GM10248 (cell line): ENCODE measurements at places on chromosomes 4 and X.

DNA sequence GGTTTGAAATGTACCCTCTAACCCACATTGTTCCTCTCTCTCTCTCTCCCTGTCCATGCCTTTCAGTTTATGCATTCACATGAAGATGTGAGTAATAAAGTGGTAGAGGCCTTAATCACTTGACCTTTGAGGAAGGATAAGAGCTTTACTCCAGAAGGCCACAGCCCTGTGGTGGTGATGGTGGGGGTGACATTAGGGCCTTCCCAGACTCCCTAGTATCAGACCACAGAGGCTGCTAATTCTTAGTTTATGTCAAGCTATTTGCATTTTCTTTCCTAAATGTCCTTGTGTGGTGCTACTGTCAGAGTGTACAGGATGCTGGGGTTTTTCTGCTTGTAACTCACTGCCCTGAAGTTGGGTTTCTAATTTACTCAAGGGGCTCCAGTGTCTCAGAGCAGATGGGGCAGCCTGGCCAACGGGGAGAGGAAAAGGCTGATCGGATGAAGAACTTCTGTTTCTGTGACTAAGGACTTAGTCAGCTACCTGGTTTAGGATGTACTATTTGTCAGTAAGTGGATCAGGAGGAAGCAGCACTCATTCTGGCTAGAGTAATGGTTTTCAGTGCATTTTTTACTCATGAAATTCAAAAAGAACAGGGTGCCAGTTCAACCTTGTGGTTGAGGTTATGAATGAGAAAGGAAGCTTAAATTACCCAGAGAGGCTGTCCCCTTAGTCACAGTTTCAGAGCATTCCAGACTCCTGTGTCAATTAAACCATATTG, 509.6 kb upstream of the DIPK2B start:
- DNase-seq: peak; percentile 23

DNA sequence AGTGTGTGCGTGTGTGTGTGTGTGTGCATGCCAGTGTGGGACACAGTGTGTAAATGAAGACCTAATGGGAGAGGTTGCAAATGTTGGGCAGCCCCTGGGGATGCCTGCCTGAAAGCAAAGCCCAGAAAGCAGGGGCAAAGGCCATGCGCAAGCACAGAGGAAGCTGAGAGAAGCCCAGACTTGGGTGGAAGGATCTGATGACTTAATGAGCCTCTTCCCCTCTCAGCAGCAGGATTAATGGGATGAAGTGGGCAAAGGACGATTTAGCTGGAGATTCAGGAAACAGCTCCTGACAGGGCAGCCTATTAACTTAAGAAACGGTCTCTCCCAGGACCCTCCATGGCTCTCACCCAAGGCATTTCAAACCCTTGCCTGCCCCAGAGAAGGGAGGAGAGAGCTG, 107.3 kb downstream of the EFNB1 start:
- no peak for DNase-seq

GRCh38 chr4:5517372-5517771, 191.0 kb downstream of the EVC2 start:
- no peak for DNase-seq

DNA sequence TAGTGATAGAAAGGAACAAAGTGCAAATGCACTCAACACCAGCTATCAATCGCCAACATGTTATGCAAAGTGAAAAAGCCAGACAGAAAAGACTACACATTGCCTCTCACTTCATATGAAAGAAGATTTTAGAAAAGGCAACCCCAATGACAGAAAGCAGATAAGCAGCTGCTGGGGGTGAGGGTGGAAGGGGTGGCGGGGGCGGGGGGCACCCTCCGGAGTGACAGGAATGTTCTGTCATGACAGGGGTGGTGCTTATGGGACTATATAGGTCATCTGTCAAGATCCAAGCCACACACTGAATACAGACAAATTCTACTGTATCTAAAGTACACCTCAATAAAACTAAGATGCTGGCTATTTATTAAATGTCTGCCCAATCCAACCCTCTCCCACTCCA, 10.7 kb downstream of the WDR1 start:
- no peak for DNase-seq

GRCh38 chrX:96771486-96771885, 86.8 kb downstream of the DIAPH2 start:
- DNase-seq: no peak

DNA sequence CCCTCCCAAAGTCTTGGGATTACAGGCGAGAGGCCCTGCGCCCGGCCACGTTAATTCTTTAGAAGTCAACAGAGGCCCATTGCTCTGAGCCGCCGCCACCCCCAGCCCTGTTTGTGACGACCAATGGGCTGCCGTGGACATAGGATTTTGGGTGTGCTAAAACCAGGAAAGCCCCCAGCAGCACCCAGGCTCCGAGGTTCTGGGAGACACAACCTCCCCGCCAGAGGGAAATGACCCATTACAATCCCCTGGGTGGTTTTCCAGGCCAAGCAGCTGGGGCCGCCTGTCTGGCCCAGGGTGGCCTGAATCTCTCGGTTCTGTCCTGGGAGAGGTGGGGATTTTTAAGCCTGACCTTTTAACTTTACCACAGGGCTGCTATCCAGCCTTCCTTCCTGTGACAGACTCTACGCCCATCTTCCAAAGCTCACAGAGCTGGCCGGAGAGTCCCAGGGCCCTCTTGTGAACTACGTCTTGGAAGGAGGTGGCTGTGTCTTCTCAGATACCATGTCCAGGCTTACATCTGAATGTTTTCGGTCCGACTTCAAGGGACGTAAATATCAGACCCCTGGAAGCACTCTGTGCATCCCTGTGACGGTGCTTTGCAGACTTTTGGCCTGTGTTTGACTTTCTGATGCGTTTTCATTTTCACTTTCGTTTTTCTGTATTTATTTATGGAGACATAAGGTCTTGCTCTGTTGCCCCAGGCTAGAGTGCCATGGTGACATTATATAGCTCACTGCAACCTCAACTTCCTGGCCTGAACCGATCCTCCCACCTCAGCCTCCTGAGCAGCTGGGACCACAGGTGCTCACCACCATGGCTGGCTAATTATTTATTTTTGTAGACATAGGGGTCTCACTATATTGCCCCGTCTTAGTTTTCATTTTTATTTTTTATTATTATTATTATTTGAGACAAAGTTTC, 36.0 kb downstream of the P2RY8 start:
- DNase-seq: peak; percentile 59

DNA sequence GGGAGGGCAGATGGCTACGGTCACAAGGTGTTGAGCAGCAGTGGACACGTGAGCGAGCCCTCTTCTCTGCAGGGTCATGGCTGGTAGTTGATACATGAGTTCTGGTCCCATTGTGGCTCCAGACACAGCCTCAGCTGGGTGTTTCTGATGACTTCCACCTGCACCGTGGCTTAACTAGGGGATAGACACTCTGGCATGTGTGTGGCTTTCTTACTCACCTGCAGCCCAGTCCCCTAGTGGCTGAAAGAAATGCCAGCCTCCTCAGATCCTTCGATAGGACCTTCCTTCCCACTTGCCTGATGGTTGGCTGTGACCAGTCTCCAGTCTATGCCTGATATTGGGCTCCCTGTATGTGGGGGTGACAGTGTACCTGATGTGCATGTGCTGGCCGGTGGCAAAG, 5.0 kb downstream of the GPR78 start:
- DNase-seq: no peak

- no peak for DNase-seq
These were observed 132.6 kb downstream of the TBL1X start for GRCh38 chrX:9597361-9598035.

DNA sequence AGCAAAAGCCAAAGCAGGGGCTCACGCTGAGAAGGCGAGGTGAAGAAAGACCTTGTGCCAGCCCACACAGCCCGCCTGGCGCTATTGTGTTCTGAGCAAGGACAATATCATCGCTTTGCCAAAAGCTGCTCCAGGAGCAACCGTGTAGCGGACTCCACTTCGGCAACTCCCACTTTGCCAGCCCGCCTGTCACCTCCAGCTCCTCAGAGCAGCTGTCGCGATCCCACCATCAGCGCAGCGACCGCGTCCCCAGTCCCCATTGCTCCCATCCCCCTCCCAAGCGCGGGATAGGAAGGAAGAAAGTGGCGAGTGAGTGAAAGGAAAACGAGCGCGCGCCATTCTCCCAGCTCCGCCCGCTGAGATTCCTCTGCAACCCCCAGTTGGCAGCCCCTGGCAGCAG, 759 bp downstream of the ZC4H2 start:
- peak; percentile 9 for DNase-seq

DNA sequence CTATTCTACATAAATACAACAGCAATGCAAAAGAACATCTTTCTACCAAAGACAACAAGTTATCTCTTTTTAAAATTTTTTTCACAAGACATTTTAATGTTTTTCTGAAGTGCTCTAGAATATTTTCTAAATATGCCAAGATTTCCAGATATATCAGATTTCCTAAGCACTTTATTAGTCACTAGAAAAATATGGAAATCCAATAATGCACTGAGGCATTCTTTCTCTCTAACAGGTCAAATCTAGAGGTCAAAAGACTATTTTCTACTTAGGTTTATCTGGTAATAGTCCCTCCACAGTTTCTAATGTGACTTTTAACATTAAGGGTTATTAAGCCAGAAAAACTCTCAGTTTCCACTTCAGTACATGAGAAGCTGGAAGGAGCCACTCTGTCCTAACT, 1041.2 kb upstream of the INTU start:
- no peak for DNase-seq

- DNase-seq: no peak
These were observed 48.3 kb downstream of the ATXN3L start for GRCh38 chrX:13271511-13271910.

DNA sequence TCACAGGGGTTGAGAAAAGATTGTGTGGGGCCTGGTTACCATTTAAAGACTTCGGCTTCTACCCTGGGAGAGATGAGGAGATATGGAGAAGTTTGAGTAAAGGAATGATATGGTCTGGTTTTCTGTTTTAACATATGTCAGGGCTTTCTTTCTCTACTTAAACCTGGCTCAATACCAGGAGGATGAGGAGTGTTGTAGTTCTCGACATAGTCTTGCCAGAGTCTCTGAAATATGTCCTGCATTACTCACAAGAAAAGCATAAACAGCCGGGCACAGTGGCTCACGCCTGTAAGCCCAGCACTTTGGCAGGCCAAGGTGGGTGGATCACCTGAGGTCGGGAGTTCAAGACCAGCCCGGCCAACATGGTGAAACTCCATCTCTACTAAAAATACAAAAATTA, 16.4 kb upstream of the ACE2 start:
- DNase-seq: no peak

DNA sequence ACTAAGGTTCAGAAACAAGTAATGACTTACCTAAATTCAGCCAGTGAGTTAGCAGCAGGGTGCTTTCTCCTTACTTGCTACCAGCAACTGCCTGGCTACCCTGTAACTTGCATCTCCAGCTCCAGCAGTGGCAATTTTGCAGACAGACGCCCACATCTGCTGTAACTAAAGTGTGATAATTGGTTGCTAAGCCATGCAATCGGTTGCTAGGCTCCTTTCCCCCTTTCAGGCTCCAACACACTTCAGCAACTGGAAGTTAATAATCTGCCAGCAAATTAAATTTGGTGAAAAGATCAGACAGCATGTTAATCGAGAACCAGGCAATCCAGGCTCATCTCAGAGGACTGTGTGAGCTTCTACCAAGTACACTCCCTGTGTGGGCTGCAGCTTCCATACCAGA, 24.2 kb upstream of the ARHGEF9 start:
- no peak for DNase-seq

DNA sequence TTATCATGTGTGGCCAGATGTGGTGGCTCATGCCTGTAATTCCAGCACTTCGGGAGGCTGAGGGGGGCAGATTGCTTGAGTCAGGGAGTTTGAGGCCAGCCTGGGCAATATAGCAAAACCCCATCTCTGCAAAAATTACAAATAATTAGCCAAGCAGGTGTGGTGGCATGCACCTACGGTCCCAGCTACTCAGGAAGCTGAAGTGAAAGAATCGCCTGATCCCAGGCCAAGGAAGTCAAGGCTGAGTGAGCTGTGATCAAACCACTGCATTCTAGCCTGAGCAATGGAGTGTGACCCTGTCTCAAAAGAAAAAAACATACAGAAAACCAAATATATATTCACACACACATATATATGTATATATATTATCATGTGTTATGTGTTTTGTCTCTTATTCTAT, 15.0 kb downstream of the APELA start:
- no peak for DNase-seq

DNA sequence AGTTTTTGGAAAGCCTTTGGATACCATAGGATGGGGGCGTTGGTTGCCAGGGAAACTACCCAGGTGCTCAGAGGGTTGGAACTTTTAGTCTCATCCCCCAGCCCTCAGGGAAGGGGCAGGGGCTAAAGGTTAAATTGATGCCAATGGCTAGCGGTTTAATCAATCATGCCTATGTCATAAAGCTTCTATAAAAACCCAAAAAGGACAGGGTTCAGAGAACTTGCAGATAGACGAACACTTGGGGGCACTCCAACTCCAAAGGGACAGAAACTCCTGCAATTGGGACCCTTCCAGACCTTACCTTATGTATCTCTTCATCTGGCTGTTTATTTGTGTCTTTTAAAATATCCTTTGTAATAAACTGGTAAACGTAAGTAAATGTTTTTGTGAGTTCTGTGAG, 30.0 kb upstream of the GPR173 start:
- DNase-seq: no peak

GRCh38 chrX:68696267-68696990, 49.0 kb downstream of the STARD8 start:
- DNase-seq: no peak

DNA sequence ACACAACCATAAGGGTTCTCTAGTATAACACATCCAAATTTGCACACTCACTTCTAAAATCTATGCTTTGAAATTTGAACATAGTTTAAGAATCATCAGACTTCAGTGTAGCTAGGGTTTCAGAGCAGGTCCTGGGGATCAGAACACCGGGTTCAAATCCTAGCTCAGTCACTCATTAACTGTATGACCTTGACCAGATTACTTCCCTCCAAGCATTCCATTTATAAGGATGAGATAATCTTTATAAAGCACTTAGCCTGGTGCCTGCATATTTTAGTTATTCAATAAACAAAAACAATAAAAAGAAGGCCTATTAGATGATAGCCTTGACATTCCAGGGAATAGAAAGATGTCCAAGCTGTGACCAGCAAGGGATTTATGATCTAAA, 4.8 kb upstream of the STBD1 start:
- no peak for DNase-seq

- no peak for DNase-seq
These were observed 50.9 kb downstream of the NFKB1 start for GRCh38 chr4:102551958-102552565.

- peak; percentile 23 for DNase-seq
These were observed 62.6 kb downstream of the COQ2 start for GRCh38 chr4:83221897-83222441.

DNA sequence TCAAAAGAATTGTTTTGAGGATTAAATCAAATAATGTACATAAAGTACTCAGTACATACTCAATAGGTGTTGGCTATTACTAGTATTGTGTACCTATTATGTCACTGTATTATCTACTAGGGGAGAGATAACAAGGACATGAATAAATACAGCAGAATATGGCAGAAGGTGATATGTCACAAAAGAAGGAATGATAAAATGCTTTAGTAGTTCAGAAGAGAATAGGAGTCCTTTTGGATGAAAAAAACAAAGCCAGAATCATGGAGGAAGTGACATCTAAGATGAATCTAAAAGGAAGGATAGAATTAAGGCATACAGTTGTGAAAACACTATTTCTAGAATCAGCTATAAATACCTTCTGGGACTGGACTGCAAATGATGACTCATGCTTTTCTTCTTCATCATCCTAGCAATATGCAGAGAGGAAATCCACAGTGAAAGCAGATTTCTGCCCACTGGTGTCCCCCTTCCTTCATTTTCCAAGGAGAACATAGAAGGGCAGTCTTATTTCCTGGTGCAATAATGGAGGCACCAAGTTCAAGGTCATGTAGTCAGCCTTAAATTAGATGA, 98.7 kb downstream of the GLUD2 start:
- no peak for DNase-seq

- DNase-seq: no peak
These were observed 31.6 kb upstream of the PPP1R2C start for GRCh38 chrX:42809569-42809968.
